ENCODE measurements at places on chromosomes 5 and 9.

- DNase-seq: no peak
Measured at GRCh38 chr9:135857371-135857786, 50.0 kb downstream of the CAMSAP1 start.

DNA sequence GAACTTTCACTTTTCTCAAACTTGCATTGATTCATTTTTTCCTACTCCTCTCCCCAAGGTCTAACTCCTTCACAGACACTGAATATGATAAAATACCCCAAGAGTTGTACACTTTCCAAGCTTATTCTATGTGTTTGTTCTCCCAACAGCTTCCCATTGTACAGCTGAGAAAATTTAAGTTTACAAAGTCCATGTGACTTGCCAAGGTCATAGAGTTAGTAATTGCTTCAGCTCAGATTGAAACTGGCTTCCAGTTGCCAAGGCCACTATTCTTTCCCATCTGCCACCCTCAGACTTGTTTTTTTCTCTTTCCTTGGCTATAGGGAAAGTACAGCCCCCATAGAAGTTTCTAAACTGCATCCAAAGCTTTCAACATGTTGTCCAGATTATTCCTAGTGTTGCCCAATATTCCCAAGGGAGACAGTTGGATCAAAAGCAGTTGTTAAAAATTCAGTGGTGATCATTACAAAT, 34.8 kb downstream of the TNFSF8 start:
- no peak for DNase-seq

GRCh38 chr9:121770415-121771273, 119.2 kb downstream of the DAB2IP start:
- DNase-seq: no peak

- no peak for DNase-seq
Measured at GRCh38 chr5:42436051-42436450, 12.8 kb downstream of the GHR start.

DNA sequence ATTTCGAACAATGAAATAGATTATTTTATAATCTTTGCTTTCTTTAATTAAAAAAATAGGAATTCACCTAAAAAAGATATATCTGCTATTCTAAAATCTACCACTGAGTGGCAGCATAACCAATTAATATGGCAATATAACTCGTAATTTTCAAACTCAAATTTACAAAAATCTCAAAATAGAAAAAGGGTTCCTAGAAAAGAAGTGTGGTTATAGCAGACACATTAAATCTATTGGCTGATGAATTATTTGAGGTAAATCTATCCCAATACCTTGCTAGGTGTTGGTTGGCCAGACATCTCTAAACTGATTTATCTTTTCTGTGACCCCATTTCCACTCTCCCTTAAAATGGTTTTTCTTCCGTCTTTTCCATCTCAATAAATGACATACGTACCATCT, 30.2 kb upstream of the NRG2 start:
- DNase-seq: no peak

DNA sequence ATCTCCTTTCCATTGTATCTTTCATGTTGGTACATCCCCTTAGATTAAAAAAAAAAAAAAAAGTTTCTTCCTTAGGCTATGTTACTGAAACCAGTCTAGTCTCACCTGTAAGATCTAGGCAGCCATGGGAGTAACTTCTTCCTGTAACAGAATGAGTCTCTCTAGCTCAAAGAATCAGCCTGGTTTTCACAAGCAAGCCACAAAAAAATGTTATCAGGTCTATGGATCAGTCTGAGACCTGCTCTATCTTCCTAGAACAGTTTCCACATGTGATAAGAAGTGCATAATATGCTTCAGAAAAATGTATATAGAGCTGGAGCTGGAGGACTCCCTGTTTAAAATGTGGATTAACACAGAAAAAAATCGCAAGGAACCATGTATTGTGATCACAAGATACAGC, 53.8 kb downstream of the ARRDC3 start:
- no peak for DNase-seq

DNA sequence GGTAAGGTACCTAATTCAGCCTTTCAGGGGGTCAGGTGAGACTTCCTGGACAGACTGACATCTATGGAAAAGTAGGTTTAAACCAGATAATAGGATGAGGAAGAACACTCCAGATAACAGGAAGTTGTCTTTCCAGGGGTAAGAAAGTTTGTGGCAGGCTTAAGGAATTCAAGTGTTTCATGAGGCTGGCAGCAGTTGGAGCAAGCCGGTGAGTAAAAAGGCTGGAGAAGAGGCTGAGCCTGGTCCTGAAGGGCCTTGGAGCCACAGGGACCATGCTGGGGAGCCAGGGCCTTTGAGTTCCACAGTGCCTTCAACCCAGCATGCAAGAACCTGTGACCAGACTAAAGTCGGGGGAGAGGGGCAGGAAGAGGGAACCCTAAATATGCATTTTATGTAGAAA, 353.4 kb downstream of the SPOCK1 start:
- no peak for DNase-seq

- DNase-seq: no peak
Measured at GRCh38 chr9:100587375-100587774, 9.5 kb downstream of the CAVIN4 start.

GRCh38 chr9:110641293-110641692, 27.3 kb upstream of the MUSK start:
- no peak for DNase-seq

- DNase-seq: no peak
Measured at GRCh38 chr5:36607838-36608783, 1.7 kb downstream of the SLC1A3 start.

GRCh38 chr5:137921931-137922330, 32.7 kb downstream of the PKD2L2 start:
- no peak for DNase-seq

- peak; percentile 13 for DNase-seq
Measured at GRCh38 chr9:71683598-71684235, 84.6 kb downstream of the CEMIP2 start.

DNA sequence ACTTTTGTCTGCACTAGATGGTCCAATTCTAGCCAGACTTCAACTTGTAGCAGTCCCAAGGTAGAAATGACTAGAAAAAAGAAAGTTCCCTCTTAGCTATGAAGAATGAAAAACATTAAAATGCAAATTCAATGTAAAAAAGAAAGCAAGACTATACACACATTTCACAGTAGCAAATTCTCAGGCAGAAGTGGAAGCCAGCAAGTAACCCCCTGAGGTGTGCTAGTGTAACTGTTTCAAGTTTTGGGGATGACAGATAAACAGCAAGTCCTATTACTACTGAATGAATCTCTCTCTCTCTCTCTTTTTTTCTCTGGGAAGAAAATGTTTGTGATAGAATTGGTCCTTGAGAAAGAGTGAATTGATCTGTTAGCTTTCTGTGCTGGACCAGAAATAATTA, 185.6 kb downstream of the EFNA5 start:
- no peak for DNase-seq

DNA sequence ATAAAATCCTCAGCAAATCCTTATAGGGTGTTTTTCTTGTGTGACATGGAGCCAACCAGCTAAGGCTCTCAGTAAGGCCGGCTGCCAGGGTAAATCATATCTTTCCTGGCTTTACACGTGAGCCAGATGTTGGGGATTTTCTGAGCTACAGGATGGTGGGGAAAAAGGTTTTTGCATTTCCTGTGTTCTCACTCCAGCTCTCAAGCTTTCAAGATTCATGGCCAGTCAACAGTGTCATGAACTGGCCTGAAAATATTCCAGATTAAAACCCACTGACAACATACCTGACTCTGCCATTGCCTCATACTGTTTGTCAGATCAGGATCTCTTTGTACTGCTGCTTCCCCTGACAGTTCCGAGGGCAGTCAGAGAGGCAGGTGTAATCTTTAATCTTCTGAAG, 306.9 kb downstream of the GLIS3 start:
- DNase-seq: no peak

DNA sequence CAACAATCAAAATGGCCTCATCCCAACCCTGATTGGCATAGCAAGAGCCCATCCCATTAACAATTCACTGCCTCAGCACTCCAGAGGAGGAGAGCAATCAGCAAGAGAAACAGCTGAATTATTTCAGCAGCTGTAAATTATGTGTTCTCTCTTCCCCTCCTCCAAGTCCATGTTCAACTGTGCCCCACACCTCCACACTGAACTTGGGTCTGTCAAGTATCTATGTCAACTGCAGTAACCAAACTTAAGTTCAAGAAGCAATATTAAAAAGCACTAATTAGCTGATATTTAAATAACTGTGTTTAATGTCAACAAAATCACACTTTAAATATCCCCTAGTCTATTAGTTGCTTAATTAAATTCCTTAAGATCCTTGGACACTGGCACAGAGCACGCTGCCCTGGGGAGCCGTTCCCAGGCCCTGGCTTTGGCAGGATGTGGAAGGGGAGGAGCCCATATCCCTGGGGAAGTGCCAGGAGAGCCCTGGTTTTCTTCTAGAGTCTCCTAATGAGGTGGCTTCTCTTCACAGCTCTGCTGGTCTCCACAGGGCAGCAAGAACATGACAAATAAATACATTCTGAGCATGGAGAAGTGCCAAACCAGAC, 50.6 kb downstream of the SIL1 start:
- DNase-seq: peak; percentile 86

- DNase-seq: no peak
Measured at GRCh38 chr5:112205846-112206245, 213.2 kb downstream of the EPB41L4A start.

- DNase-seq: peak; percentile 63
Measured at GRCh38 chr9:112819635-112820496, 69.3 kb downstream of the SNX30 start.

GRCh38 chr5:54795777-54796176, 189.6 kb downstream of the ESM1 start:
- no peak for DNase-seq

DNA sequence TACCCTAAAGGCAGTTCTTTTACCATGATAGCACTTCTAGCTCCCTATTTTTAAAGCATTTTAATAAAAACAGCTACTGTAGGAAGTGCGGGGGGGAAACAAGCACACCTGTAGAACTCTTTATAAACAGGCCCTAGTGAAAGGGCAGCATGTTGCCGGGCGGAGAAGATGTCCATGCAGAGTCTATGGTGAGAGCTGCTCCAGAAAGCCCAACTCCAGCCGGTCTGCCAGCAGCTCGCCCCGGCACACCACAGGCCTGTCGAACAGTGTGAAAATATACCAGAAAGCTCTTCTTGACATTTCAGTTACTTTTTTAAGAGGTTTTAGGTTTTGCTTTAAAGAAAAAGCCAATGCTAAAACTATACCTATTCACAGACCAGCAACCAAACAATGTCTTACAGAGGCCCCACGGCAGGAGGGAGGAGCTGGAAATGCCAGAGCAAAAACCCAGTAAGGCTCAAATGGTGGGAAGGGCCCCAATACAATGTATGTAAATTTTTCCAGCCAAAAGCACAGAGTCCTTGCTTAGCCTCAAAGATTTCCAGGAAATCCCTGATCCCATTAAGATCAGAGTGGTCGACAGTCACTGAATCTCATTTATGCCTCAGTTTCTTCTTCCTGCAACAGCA, 121.2 kb downstream of the SAXO1 start:
- DNase-seq: no peak

- no peak for DNase-seq
Measured at GRCh38 chr5:116942622-116943021, 368.0 kb upstream of the SEMA6A start.

DNA sequence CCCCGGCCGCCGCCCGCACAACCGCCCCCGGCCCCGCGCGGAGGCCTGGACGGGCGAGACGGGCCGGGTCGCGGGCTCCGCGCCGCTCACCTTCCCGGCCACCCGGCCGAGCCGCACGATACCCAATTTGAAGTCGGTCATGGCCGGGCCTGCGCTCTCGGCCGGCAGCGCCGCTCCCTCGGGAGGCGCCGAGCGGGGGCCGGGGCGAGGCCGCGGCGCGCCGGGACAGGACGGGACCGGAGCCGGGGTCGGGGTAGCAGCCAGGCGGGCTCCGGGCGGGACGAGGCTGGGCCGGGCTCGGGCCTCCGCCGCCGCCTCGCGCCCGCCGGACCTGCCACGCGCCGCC, 216 bp downstream of the ZMYND19 start:
- DNase-seq: no peak

DNA sequence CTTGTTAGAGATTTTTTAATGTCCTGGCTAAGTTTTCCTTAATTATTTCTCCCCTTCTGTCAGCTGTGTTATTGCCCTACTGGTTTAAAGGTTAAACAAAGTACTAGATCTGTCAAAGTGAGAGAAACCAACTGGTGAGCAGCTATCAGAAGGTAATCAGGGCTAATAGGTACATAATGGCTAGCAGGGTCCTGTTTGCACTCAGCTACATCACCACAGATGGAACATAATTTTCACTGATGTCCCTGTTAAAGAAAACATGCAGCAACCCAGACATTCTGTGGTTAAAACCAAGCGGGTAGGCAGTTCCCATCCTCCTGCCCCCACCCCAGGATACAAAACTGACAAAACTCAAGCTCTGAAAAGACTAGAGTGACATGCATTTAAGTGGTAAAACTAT, 473.9 kb downstream of the NR2F1-AS1 start:
- DNase-seq: no peak

DNA sequence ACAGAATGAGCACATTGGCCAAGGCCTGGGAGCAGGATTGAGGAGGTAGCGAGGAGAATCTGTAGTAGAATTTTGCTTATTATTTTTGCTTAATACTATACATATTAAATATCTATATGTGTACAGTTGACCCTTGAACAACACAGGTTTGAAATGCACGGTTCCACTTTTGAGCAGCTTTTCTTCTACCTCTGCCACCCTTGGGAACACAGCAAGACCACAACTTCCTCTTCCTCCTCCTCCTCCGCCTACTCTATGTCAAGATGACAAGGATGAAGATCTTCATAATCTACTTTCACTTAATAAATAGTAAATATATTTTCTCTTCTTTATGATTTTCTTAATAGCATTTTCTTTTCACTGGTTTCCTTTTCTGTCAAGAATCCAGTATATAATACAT, 541.4 kb downstream of the KCTD16 start:
- no peak for DNase-seq

- peak; percentile 40 for DNase-seq
Measured at GRCh38 chr9:4305065-4305985, 5.5 kb upstream of the GLIS3 start.

GRCh38 chr9:120877276-120878034, 467 bp upstream of the PHF19 start:
- DNase-seq: peak; percentile 63

DNA sequence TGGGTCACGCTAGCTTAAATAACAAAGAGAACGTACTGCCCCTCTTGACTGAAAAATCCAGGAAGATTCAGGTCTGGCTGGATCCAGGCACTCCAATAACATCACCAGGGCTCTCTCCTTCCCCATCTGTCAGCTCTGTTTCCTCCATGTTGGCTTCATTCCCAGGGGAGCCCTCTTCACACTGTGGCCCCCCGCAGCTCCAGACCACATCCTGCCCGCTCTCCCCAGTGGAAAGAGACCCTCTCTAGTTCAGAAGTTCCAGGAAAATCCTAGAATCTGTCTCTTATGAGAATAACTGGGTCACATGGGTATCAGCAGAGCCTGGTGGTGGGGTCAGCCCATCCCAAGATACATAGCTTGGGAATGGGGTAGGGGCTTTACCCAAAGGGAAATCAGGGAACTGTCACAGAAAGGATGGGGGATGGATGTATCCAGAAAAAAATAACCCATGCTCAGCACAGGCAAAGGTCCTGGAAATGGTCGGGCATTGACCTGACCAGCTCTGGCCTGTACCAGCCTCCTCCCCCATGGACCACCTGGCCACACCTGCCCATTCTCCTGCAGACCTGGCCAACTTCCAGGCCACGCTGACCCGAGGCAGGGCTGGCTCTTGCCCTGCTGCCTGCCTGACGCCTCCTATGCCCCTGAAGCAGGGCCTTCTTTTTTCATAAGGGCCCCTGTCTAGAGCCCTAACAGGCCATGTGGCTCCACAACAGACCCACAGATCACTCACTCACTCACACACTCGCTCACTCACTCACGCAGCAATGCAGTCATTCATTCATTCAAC, 65.9 kb downstream of the COL23A1 start:
- no peak for DNase-seq

Measured in body of pancreas (tissue), 4 donors.